Calu3 (cell line): ENCODE measurements at places on chromosomes 2 and 18.

DNA sequence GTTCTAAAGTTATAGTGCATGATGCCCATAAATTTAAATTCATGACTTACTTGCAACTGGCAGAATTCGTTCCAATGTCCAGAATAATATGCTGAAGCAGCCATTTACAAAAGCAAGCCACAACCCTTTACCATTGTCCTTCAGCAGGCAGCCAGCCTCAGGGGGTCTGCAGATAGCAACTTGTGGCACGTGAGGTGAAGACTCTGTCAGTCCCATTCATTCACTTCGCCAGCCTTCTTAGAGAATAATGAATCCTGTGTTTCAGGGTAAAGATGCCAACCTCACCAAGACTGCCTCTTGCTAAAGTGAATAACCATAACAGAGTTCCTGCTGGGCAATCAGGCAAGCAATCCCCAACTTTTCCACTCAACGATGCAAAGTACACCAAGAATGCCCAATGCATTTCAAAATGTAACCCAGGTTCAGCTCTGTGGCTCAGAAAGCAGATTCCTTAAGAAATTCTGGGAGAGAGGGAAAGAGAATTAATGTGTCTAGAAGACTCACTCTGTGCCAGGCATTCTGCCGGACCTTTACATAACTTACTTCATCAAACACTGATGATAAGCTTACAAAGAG lies 315.4 kb downstream of the NCKAP5 start:
- no peak for DNase-seq

DNA sequence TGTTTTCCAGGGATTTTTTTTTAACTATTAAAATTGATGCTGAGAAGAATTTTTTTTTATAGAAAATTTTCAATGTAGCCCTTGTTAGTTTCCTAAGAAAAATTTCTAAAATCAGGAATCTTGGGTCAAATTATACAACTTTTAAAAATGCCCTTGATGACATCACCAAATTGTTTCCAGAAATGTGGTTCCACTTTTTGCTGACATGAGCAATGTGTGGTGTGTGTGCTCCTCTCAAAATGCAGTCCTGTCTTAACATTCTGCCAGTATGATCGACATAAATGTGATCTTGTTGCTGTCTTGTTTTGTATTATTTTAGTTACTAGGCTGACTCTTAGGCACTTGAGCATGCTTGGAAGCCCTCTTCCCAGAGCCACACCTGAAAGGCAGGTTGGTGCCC lies 89.7 kb upstream of the ST6GAL2 start:
- no peak for DNase-seq

DNA sequence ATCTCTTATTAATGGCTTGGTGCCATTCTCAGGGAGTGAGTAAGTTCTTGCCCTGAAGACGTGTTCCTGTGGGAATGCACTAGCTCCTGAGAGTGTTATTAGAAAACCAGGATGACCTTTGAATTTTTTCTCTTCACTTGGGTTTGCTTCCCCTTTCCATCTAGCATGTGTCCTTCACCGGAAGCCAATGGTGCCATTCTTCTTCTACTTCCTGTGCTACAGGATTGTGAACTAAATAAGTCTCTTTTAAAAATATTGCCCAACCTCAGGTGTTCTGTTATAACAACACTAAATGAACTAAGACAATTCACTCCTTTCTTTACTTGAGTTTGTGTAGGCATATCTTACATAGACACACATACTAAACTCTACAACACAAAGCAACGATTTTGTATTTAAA lies 447.0 kb downstream of the SOX11 start:
- no peak for DNase-seq

DNA sequence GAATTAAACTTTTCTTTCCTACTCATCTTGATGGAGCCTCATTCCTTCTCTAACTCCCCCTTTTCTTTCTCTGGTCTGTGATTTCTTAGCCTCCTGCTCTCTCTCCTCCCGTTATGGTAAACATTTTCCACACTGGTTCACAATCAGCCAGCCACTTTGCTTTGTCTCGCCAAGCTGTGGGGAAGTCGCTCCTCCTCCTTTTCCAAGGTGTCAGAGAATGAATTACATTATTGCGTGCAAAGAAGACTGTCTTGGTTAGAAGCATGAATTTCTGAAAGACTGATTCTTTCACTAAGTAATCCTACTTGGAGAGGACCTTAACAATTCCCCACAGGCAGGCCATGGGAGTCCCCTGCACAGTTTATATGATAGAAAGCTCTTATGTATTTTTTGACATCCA lies 46.1 kb downstream of the RASGRP3 start:
- no peak for DNase-seq

- DNase-seq: no peak
Measured at GRCh38 chr2:170425281-170425751, 247.4 kb downstream of the MYO3B start.

DNA sequence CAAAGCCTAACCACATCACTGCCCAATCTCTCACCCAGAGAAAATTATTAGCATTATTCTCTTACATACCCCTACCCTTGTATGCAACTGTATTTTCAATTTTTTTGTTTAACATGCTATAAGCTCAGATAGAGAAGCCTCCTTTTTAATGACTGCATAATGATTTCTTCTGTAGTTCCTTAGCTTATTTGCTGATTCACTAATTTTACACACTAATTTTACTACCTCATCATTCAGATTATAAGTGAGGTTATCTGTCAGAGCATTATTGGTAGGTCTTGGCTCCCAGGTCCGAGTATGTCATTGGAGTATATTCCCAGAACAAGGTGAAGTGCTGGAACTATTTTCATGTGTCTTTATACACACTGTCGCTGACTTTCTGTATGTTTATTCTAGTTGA lies 45.4 kb downstream of the RHBDD1 start:
- DNase-seq: no peak

- no peak for DNase-seq
Measured at GRCh38 chr18:60446821-60447220, 74.2 kb upstream of the MC4R start.

- DNase-seq: no peak
Measured at GRCh38 chr18:5510135-5510846, 33.5 kb downstream of the EPB41L3 start.

- DNase-seq: no peak
Measured at GRCh38 chr2:65165558-65165957, 35.7 kb upstream of the RAB1A start.

GRCh38 chr2:101665312-101665711 lies 32.2 kb upstream of the MAP4K4 start:
- DNase-seq: no peak

DNA sequence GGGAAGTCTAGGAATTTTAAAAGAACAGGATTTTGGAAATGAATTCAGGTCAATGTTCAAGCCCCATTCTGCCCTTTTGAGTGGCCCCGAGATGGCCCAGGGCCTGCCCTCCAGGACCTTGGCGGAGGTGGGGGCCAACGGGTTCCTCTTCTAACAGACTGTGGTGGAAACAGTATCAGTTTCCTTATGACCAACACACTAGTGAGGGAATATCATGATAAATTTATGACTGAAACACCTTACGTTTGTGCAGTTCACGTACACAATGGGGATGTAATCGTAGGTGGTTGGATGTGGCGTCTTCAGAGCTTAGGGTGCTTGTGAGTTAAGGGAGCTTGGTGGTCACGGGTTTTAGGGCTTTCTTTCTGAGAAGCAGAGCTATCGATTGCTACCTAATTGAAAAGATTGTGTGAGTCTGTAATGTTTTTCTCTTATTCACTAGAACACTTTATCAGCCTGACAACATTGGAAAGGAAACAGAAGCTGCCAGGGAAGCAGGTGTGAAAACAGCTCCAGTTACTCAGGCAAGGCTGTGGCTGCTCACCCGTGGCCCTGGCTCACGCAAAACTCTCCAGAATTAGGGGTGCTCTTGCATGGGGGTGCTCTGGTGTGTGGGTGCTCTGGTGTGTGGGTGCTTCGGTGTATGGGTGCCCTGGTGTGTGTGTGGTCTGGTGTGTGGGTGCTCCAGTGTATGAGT lies 165.3 kb downstream of the SNTG2 start:
- no peak for DNase-seq

DNA sequence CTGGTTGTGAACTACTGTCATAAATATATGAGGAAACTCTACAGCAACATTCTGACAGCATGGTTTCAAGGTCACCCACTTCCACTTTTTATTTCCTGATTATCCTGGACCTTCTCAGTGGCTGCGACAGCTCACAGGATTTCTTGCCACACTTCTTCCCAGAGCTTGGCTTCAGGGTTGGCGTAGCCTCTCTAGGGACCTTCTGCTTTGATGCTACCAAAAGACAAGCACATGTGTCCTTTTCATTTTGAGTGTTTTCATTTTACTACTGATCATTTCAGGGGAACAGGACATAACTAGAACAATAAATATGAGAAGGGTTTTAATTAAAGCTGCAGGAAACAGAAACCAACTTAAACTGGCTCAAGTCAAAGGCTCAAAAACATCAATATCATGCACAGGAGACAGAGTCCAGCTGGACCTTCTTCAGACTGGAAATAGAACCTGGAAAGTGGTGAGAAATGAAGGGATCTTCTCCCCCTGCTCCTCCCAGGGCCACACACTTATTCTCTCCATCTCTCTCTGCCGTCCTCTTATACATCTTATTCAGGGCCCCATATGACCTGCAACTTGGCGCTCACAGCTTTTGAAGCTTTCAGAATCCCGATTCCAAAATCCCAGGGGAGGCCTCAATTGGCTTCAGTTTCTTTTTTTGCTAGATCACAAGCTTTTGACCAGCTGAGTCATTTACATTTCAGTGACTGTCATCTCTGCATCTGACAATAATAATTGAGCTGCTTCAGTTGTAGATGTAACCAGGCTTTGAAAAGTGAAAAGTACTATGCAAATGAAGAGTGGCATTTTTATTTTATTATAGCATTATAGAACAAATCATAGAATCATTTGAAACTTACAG lies 9.7 kb downstream of the VIT start:
- no peak for DNase-seq

DNA sequence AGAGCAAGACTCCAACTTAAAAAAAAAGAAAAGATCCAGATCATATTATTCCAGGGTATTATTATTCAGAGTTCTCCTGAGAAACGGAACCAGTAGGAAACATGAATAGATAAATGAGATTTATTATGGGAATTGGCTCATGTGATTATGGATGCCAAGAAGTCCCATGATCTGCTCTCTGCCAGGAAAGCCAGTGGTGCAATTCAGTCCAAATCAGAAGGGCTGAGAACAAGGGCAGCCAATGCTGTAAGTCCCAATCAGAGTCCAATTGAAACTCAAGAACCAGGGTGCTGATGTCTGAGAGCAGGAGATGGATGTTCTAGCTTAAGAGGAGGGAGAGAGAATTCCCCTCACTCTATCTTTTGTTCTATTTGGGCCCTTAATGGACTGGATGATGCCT lies 7.8 kb downstream of the SCYGR2 start:
- DNase-seq: no peak

DNA sequence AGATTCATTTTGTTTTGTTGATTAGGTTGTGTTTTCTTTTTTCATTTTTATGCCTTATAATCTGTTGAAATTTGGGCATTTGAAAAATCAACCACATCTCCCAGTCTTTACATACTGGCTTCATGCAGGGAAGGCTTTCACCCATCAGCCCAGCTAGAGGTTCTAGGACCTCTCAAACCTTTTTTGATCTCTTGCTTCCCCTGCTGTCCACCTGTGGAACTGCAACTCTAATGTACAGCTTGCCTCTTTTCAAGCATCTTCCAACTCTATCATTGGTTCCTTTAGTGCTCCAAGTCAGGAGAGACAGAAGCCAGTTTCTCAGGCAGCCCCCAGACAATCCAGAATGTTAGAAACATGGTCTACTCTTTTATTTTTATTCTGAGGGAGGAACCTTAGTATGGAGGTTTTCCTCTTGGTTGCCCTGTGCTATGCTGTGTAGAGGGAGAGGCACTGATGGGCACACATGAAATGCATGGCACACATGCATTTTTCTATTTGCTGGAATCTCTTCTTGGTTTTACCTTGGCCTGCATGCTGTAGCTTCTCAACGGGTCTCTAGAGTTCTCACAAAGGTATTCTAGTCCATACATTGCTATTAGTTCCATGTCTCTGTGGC lies 107.2 kb upstream of the L3MBTL4 start:
- peak; percentile 66 for DNase-seq

- DNase-seq: no peak
Measured at GRCh38 chr2:8670580-8670979, 11.3 kb upstream of the ID2 start.

- DNase-seq: no peak
Measured at GRCh38 chr2:24704692-24705091, 88.5 kb downstream of the PTRHD1 start.

- DNase-seq: no peak
Measured at GRCh38 chr2:120762341-120763061, 26.8 kb downstream of the GLI2 start.

GRCh38 chr2:220476877-220477276 lies 849.4 kb downstream of the SLC4A3 start:
- DNase-seq: no peak

DNA sequence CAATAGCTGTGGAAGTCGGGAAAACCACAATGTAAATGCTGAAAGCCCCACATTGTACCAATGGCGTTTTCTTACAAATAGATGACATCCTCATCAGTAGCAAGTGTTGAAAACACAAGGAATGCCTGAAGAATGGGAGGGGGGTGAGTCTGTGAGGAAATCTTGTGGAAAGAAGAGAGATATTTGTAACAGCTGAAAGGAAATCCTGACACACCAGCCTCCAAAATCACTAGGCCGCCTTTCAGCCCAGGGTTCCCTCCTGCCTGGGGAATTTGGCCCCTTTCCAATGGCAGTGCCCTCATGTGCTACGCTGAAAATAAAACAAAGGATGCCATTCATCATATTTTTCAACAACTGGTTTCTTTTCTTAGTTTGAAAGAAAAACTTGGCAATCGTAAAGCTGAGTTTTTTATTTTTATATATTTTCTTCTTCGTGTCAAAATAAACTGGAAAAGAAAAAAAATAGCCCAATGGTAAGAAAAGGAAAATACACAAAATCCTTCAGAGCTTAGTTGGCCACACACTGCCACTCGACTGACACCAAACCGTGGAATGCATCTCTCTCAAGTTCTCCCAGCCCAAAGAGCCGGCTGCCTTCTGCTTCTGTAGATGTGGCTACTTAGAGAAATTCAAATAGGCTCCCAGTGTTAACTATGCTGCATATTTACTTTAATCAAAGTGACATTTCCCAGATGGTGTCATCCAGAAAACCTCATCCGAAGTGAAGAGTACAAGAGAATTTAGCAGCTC lies 52.0 kb downstream of the FTCDNL1 start:
- DNase-seq: peak; percentile 72

GRCh38 chr2:210171309-210172218 lies at the start of gene KANSL1L:
TSS of gene KANSL1L (minus strand) at chr2:210171409. CDS start at chr2:210154582, 16,827 bp downstream.
- peak; percentile 100 for DNase-seq

- DNase-seq: no peak
Measured at GRCh38 chr2:113056521-113056920, 2.5 kb upstream of the IL36RN start.

DNA sequence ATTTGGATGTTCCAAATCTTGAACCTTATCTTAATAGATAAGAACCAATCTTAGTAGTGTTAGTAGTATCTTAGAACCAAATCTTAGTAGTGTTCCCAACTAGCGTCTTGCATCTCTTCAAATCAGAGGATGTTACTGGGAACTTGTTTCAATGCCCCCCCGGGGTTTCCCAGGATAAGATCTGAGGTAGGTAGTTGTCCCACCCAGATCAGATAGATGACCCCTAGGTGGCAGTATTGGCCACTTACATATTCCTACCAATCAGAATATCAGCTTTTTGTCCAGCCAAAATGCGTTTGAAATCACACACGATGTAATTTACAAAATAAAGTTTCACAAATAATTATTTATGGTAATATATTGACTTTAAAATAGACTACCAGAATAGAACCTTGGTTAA lies 314.8 kb downstream of the MBD2 start:
- DNase-seq: peak; percentile 34

GRCh38 chr2:25851740-25852503 lies 26.4 kb downstream of the ASXL2 start:
- peak; percentile 34 for DNase-seq

- DNase-seq: no peak
Measured at GRCh38 chr2:187593697-187594096, 39.5 kb upstream of the TFPI start.
